Lung (tissue), 17 donors: ENCODE measurements at places on chromosomes 6 and 20. TPM values are rescaled to one million over a fixed set of nuclear protein-coding genes. Genes with fewer than 3 reads are reported as not detected.

DNA sequence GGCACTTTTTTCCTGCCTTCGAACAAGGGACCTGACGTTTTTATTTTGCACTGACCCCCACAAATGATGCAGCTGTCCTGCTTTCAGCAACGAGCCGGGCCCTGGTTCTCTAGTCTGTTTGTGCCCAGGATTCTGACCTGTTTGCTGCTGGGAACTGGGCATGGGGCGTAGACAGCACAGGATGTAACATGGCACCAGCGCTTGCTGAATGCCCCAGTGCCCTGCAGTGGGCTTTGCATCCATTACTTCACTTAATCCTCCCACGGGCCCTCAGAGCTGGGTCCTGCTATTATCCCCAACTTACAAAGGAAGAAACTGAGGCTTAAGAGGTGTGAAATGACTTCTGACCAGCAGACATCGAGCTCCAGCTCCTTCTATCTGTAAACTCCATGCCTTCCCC lies 80.4 kb upstream of the PMEPA1 start:
- DNase-seq = peak; percentile 2

DNA sequence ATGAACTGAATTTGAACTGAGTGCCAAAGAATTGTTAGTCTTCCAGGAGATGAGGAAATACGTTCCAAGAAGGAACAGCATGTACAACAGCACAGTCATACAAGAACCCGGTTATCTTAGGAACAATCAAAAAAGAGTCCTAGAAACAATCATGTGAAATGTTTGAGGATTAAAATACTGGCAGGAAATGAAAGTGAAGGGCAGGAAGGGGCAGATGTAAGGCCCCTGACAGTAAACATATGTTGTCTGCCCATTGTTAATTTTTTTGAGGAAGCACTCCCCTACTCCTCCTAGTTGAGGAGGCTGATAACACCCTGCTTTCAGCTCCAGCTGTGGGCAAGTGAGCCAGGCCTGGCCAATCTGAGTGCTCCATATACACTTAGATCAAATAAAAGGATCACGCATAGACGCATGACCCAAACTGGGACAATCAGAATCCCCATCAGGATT lies 220.9 kb downstream of the HACE1 start:
- DNase-seq = peak; percentile 69

DNA sequence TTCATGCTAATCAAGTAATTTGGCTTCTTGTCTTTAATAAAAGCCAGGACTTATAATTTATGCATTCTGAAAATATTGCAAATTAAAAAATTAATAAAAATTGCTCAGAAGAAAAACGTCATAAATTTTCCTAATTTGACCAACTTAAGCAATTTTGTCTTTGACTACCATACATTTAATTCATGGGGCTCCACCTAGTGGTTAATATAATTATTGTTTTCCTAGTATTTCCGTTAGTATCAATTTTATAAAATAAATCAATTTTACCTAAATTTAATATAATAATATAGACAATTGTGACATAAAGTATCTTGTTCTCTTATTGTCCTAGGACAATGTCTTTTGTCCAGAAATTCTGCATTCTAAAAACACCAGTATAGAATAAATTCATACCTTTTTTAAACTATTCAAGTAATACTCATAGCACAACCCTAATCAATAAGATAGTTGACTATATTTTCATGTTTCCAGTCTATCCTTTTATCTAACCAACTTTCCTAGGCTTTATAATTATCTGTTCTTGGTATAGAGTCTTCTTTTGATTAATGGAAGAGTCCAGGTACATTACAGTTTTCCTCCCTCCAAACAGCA lies 319.9 kb downstream of the TRDN start:
- no peak for DNase-seq

- no peak for DNase-seq
These were observed 133.7 kb downstream of the CDH4 start for GRCh38 chr20:61385731-61386130.

Gene SNAP91
- not detected for total RNA-seq

Gene LY6G6F
- 0.21 TPM for total RNA-seq

Gene MLN
- not detected for total RNA-seq

Gene CALHM6
- total RNA-seq = 2.1 TPM
